ENCODE measurements at places on chromosomes 16 and 17. TPM values are rescaled to one million over a fixed set of nuclear protein-coding genes. Genes with fewer than 3 reads are reported as not detected.

Gene TEDC2
- total RNA-seq: 2.8 TPM

Gene ANKFY1
- 58.6 TPM for total RNA-seq

Gene GAN
- 8.3 TPM for total RNA-seq

Gene KRT33A
- not detected for total RNA-seq

Gene WFIKKN1
- total RNA-seq: 0.26 TPM

Gene MT4
- not detected for total RNA-seq

Gene JPH3
- 0.03 TPM for total RNA-seq

Gene RGS9
- 1.1 TPM for total RNA-seq

Gene CCL4L2
- not detected for total RNA-seq

Gene ADGRG1
- 5.9 TPM for total RNA-seq

Gene PDPK1
- total RNA-seq: 30.2 TPM

Gene CPHXL2
- not detected for total RNA-seq

Gene DNAH9
- not detected for total RNA-seq

All from smooth muscle cell of the pulmonary artery (primary cell).